ENCODE measurements at places on chromosomes 5 and 9. TPM values are rescaled to one million over a fixed set of nuclear protein-coding genes. Genes with fewer than 3 reads are reported as not detected.

Gene AGXT2
- not detected for total RNA-seq

- peak; percentile 42 for DNase-seq
Measured at GRCh38 chr5:68216245-68217046, 890 bp downstream of the PIK3R1 start.

- no peak for DNase-seq
Measured at GRCh38 chr5:176743868-176744583, 66.3 kb upstream of the UNC5A start.

Gene ADRB2
- 2.9 TPM for total RNA-seq

Gene FREM1
- total RNA-seq, result 92.6 TPM

- no peak for DNase-seq
Measured at GRCh38 chr5:68298479-68298878, 82.9 kb downstream of the PIK3R1 start.

DNA sequence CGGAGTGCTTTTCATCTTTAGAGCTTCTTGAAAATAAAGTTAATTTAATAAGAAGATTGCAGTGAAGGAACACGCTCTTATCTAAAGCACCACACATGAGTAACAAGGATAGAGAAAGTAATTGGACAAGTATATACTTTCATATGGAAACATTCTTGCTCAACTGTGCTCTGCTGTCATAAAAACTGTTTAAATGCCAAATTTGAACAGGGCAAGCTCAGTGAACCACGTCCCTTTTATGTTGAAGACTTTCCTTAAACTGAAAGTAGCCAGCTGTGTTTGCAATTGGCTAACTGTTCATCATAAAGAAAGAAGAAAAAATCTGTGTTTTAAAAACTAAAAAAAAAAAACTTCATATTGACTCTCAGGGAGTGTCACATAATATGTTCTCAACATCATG, 1610.7 kb upstream of the C9orf72 start:
- no peak for DNase-seq

DNA sequence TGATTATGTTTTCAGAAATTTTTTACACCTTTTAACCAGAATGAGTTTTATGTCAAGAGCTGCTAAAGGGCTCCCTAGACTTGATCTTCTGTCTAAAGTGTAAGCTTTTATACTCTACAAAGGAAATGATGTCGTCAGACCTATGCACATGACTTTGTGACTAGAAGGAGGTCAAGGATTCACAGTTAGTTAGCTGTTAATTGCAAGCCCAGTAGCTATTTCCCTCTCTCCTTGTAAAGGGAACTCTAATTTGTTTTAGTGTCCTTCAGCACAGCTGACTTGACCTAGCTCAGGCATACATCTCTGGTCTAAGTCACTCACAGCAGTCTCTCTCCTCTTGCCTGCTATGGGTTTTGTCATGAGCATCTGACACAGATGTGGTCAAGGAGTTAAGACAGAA, 173.5 kb upstream of the NREP start:
- DNase-seq, result no peak

All from uterus (tissue), 4 donors.